Stimulated activated CD4-positive, alpha-beta T cell treated with anti-CD3 and anti-CD28 coated beads, Interleukin-1b, Interleukin-23, amount 100 ng/mL, for 1 hour (primary cell): ENCODE measurements at places on chromosomes 3 and 15.

- no peak for DNase-seq
Measured at GRCh38 chr15:79798311-79798710, 98.5 kb downstream of the MTHFS start.

GRCh38 chr3:52277972-52278509 is 408 bp downstream of the WDR82 start:
- DNase-seq, result peak; percentile 37

DNA sequence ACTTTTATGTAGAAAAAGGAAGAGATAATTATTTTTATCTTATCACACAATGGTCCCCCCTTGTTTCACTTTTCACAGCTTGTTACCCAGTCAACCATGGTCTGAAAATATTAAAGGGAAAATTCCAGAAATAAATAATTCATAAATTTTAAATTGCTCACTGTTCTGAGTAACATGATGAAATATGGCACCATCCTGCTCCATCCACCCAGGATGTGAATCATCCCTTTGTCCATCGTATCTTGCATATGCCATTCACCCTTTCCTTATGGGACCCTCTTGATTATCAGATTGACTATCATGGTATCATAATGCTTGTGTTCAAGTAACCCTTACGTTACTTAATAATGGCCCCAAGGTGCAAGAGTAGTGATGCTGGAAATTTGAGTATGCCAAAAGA is 43.7 kb downstream of the ANKRD28 start:
- no peak for DNase-seq

- no peak for DNase-seq
Measured at GRCh38 chr3:106514431-106514830, 645.6 kb upstream of the CBLB start.

DNA sequence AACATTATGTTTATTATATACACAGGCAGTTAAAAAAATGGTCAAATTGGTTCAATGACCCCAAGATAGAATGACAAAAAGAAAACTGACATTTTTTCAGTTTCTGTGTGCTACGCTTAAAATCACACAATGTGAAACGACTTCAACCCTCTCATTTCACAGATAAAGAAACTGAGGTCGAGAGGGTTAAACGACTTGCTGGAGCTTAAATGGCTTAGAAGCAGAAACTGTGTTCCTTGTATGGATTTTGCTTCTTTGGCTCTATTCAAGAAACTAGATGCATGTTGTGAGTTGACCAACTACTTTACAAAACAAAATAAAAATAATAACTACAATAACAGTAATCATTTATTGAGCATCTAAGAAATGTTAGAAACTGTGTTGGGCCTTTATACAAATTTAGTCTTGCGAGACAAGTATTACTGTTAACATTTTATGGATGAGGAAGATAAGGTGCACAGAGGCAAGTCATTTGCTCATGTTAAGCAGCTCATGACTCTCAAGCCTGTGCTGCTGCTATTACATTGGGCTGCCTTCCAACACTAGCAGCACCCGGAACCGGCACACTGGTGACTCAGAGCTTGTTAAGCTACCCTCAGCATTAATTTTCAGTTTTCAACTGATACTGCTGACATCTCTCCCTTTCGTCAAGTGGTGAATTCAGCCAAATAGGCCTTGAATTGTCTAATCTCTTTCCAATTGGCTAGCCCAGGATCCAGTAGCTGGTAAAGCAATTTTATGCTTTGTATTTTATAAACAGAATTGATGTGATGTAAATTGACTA is 487.6 kb downstream of the NAALADL2 start:
- DNase-seq, result no peak

DNA sequence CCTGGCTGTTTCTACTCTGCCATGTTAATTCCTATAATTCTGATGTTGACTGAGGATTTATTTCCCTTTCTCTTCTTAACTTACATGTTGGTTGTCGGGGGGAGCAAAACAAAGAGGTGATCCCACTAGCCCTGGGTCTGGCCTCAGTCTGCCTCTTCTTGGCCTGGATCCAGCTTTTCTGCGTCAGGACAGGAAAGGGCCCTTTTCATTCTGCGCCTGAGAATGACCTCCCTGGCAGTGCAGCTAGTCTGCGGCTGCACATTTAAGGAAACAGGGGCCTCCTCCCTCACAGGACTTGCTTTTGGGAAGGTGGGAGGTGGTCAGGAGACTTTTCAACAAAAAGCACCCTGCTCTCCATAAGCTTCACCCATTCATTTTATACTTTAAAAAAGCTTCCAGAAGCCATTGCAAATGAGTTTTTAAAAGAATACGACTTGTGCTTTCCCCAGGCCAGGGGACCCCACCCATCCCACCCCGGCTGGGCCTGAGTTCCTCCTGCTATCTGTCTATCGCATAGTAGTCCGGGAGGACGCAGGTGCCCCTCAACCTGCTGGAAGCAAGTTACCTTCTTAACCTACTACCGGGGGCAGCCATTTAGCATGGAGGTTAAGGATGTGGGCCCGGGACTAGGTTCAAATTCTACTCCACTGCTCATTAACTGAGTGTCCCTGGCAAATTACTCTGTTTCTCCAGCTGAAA is 21.3 kb upstream of the EHD4 start:
- DNase-seq, result no peak

DNA sequence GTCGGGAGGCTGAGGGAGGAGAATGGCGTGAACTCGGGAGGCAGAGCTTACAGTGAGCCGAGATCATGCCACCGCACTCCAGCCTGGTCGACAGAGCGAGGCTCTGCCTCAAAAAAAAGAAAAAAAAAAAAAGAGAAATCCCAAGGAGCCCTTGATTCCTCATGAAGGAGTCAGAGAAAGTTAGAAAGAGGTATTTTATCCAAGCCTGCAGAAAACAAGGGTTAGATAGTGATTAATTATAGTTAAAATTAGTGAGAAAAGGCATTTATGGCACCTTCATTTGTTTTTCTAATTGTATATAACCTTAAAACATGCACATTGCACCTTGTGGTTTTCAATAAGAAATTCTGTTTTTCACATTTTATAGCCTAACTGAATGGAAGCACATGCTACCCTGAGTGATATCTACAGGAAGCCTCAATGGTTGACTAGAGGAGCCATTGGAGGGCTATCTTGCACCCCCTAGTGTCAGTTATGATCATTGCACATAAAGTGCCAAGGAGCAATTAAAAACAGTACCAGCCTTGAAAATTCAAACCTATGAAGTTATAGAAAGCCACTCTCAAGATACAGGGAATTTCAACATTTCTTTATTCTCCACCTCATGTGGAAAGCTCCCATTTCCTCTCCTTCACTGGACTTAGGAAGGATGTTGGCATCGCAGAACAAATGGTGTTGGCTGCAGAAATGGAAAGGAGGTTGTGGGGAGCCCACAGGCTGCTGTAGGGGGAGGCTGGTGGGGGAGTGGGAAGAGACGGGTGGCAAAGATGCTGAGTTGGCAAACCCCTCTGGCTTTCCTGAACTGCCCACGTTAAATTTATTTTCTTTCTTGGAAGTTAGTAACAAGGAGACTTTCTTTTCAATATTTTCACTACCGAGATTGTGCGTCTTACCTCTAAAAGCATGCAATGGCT is 48.5 kb downstream of the ITGA11 start:
- no peak for DNase-seq

DNA sequence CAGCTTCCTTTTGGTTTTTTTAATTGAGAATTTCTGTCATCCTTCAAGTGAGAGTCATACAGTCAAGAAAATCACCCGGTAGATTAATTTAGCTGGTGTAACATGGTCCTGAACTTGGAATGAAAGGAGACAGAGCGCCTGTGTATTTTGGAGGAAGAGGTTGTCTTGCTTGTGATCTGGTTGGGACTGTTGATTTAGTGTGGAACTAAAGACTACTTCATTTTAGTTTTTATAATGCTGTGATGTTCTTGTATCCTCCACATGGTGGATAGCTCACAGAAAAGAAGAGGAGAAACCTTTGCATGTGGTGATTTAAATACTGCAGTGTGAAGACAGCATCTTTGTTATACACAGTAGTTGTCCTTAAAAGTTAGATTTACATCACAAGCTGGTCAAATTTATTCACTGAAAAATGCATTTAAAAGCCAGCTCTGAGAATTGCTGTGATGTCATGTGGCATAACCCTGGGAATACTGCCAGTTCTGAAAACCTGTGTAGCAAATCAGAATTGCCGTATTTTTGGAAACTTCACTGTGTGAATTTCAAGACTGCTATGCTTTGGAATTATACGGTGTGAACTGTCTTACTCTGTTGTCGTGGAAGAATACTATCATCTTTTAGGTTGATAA is 268.5 kb downstream of the PTPRG start:
- no peak for DNase-seq

DNA sequence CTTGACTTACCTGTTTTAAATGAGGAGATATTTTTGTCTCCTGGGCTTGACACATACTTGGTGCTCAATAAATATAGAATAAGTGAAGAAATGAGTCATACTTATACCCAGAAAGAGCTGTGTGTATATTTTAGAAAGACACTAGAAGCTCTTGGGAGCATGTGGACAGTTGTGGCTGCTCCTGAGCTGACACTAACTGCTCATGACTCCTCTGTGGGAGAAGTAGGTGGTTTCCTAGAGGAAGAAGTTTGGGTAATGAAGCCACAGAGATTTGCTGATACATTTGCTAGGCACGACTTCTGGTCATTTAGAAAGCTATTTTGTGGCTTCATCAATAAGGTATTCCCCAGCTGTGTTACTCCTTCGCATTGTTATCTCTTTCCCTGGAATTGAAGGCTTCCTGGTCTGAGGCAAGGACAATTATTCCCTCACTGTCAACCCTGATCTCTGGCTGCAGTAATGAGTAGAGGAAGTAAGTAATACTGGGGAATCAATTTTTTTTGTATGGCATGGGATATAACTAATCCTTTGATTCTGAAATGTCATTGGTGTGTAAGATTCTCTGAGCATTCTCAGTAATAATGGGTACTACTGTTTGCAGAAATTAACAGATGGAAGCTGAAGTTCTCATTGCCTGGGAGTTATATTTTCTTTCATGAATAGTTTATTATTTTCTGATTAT is 79.6 kb upstream of the DCBLD2 start:
- DNase-seq, result no peak

DNA sequence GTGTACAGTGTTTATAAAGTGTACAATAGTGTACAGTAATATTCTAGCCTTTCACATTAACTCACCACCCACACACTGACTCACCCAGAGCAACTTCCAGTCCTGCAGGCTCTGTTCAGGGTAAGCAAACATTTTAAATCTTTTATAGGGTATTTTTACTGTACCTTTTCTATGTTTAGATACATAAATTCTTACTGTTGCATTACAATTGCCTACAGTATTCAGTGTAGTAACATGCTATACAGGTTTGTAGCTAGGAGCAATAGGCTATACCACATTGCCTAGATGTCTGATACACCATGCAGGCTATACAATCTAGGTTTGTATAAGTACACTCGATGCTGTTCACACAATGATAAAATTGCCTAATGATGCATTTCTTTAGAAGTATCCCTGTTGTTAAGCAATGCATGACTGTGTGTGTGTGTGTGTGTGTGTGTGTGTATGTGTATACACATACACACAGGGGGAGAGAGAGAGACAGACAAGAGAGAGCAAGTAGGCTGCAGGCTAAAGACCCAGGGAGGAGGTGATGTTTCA is 72.5 kb upstream of the PRR23C start:
- DNase-seq, result no peak

- no peak for DNase-seq
Measured at GRCh38 chr15:63483521-63484371, 20.6 kb upstream of the USP3 start.

DNA sequence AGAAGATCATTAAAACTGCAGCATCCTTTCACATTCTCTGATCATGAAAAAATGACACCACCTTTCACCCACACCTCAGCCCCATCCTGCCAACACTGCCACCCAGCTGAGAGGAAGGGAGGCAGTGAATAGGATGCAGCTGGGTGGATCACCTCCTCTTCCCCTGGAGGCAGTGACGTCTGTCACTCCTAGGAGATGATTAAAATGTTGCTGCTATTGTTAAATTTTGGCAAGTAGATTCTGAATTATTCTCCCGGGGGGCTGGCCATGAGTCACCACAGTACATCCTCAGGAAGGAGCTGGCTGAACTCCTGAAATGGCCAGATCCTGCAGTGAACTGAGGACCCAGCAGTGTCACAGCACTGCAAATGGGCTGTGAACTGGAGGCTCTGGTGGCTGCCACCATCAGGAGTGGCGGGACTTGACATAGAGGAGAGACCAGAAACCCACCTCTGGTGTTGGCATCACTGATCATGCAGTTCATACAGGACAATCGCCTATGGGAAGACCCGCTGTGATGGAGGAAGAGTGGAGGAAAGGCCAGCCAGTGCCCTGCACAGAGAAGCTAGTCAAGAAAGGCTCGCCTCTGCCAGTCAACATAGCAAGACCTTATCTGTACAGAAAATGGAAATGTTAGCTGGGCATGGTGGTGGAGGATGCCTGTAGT is 199.1 kb downstream of the FAM43A start:
- no peak for DNase-seq

DNA sequence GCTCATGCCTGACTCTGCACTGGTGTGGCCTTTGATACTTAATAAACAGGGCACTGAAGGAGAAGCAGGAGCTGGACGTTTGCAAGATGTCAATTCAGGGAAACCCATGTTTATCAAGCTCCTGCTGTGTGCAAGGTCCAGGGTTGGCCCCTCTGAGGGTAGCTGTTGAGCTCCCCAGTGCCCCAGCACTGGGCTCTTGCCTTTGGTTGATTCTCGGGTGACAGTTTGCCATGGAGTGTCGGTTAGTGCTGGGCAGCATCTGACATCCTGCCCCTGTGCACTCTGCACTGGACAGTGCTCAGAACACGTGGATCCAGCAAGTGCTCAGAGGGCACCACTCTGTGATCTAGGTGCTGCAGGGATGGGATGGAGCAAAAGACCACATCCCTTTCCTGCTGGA is 7.3 kb downstream of the HDAC11 start:
- no peak for DNase-seq

GRCh38 chr15:81001152-81002008 is 657 bp downstream of the TLNRD1 start:
- DNase-seq, result no peak
